ENCODE measurements at places on chromosomes 2 and 18.

GRCh38 chr2:50865235-50865634 is 166.7 kb downstream of the NRXN1 start:
- no peak overlapping the region for H3K27ac ChIP-seq
- no peaks in the 10 kb centered on the region for H3K4me1 ChIP-seq
- no peak for DNase-seq
- H3K4me3 ChIP-seq, result no peak overlapping the region
- H3K27me3 ChIP-seq, result no peaks in the 10 kb centered on the region

GRCh38 chr2:74010087-74010541 is 25.4 kb downstream of the TET3 start:
- peaks cover 3% of the 10 kb centered on the region for H3K36me3 ChIP-seq
- DNase-seq, result no peak

DNA sequence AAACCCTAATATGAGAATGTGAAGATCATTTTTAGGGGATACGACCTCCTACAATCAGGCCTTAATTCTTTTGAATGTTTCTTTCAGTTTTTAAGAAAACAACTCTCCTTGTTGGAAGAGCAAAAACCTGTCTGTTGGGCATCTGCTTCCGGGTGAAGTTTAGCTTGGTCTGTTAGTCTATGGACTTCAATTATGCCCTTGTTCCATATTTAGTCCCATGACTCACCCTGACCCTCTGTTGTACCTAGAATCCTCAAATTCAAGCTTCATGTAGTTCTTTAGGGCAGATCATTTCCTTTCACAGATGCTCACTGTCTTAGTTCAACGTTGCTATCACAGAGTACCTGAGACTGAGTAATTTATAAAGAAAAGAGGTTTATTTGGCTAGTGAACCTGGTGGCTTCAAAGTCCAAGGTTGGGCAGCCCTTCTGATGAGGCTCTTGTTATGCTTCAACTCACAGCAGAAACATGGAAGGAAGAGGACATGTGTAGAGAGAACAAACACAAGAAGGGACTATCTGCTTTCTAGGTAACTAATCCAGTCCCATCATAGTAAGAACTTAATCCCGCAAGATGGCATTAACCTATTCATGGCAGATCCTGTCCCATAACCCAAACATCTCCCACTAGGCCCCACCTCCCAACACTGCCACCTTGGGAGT is 82.5 kb upstream of the SERPINE2 start:
- H3K4me3 ChIP-seq, result no peak overlapping the region
- no peaks in the 10 kb centered on the region for H3K4me1 ChIP-seq
- no peaks in the 10 kb centered on the region for H3K36me3 ChIP-seq
- no peak overlapping the region for H3K27ac ChIP-seq
- peaks cover 18% of the 10 kb centered on the region for H3K27me3 ChIP-seq

- no peak for DNase-seq
- peaks cover 21% of the 10 kb centered on the region for H3K27me3 ChIP-seq
- H3K4me1 ChIP-seq, result peaks cover 3% of the 10 kb centered on the region
- H3K36me3 ChIP-seq, result no peaks in the 10 kb centered on the region
- H3K4me3 ChIP-seq, result no peak overlapping the region
- H3K27ac ChIP-seq, result no peak overlapping the region
Observed at GRCh38 chr2:115160531-115161080, 718.2 kb downstream of the DPP10 start.

DNA sequence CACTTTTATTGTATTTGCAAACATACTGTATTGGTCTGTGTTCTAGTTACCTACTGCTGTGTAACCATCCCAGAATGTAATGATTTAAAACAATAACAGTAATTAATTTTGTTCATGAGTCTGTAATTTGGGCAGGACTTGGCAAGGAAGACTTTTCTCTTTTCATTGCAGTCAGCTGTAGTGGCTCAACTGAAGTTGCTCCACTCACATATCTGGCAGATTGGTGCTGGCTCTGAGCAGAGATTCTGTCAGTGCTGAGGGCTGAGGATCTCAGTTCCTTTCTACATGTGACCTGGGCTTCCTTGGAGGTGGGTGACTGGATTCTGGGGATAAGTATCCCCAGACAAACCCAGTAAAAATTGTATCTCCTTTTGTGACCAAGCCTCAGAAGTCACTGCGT is 26.6 kb downstream of the PTPN4 start:
- H3K36me3 ChIP-seq, result peaks cover 13% of the 10 kb centered on the region
- peaks cover 2% of the 10 kb centered on the region for H3K4me1 ChIP-seq
- H3K27me3 ChIP-seq, result no peaks in the 10 kb centered on the region
- no peak for DNase-seq
- no peak overlapping the region for H3K27ac ChIP-seq

- no peak overlapping the region for H3K4me3 ChIP-seq
- peaks cover 2% of the 10 kb centered on the region for H3K36me3 ChIP-seq
- peaks cover 17% of the 10 kb centered on the region for H3K4me1 ChIP-seq
- DNase-seq, result no peak
- no peaks in the 10 kb centered on the region for H3K27me3 ChIP-seq
Observed at GRCh38 chr2:30310955-30311354, 79.6 kb downstream of the LBH start.

DNA sequence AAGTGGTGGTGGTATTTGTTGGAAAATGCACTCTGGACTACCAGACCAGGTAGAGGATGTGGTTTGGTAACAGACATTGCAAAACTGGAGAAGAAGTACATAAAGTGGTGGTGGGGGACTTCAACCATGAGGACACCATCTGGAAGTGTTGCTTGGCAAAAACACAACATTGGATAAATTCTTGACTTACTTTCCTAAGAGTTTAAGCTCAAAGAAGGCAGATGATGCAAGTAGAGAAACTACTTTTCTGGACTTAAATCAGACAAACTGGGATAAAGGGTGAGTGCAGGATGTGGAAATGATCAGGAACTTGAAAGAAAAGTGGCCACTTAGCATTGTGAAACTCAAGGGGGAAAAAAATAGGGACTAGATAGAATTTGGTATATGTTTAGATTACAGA is 487.4 kb downstream of the ZEB2 start:
- DNase-seq, result no peak
- H3K27ac ChIP-seq, result no peak overlapping the region
- no peak overlapping the region for H3K4me3 ChIP-seq
- peaks cover 4% of the 10 kb centered on the region for H3K36me3 ChIP-seq

- no peaks in the 10 kb centered on the region for H3K36me3 ChIP-seq
- no peaks in the 10 kb centered on the region for H3K4me1 ChIP-seq
- H3K27me3 ChIP-seq, result peaks cover 13% of the 10 kb centered on the region
- no peak for DNase-seq
- no peak overlapping the region for H3K4me3 ChIP-seq
Observed at GRCh38 chr2:88377641-88377991, 74.9 kb downstream of the FOXI3 start.

All from activated CD4-positive, alpha-beta memory T cell treated with anti-CD3 and anti-CD28 coated beads, Interleukin-2, amount 10 ng/mL, durations not matched to agents 7 days and 5 days (primary cell).